ENCODE measurements at places on chromosomes 4 and X.

- no peak for DNase-seq
Observed at GRCh38 chrX:110853610-110854009, 58.0 kb upstream of the CHRDL1 start.

DNA sequence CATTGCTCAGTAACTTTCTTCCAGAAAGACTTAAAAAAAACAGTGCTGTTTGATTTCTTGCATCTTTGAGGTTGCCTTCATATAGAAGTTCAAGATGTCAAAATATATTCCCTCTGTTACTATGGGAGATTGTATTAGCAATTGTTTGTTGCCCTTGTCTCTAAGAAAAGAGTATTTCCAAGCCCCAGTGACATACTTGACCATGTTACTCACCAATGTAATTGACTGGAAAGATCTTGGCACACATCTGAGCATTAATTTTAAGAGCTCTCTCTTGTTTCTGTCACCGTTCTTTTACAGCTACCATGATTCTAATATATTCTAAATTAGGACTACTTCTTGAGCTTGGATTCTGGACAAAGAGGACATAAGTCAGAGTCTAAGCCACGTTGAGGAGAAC lies 902.7 kb upstream of the EPHA5 start:
- no peak for DNase-seq

DNA sequence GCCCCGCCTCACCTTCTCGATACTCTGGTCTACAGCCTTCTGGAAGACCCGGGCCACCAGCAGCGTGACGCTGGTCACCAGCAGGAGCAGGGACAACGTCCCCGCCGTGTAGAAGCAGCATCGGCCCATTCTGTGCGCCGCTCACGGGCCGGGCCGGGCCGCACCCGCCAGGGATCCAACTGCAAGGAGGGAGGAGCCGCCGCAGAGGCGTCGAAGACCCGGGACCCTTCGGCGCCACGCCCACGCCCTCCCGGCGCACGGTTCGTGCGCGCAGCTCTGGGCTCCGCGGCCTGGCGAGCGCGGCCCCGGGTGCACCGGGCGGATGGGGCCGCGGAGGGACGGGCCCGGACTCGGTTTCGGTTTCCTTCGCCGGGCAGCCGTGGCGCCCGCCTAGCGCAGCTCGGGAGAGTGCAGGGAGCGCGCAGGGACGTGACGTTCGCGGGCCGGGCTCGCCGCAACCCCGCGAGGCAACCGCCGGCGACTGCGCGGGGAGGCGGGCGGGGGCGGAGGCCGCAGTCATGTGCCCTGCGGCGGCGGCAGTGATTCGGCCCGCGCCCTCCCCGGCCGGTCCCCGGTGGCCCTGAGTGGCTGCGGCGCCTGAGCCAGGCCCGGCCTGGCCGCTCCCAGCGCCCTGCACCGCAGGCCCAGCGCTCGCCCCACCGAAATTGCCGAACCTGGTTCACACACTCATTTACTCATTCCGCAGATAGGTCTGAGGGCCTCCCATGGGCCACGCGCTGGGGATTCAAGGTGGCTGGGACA lies at the start of gene SCARB2:
SCARB2 (minus strand) TSS at position 410 of the 762 bp plus-strand sequence; CDS start at position 129, 281 bp downstream.
- peak; percentile 44 for DNase-seq

GRCh38 chrX:49178537-49178936 lies 6.8 kb downstream of the PLP2 start:
- DNase-seq = no peak

DNA sequence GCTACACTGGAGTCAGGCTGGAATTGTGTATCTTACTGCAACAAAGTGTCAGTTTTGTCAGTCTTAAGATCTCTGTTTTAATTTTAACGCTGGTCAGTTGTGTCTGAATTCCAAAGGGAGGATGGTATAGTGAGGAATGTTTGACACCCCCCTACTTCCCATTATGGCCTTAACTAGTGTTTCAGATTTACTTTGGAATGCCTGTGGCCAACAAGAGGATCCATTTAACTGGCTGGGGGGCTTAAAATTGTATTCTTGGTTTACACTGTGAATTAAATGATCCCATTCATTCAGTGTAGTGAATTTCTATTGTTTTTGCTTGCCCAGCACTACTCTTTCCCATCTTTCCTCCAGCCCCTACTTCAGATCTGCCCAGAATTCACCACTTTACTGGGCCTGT lies 75.8 kb upstream of the IQCM start:
- DNase-seq = no peak

- no peak for DNase-seq
Observed at GRCh38 chrX:129091097-129091496, 432.2 kb downstream of the SMARCA1 start.

- DNase-seq = no peak
Observed at GRCh38 chr4:74471264-74471663, 26.3 kb downstream of the AREG start.

- no peak for DNase-seq
Observed at GRCh38 chr4:122403861-122404260, 25.1 kb downstream of the ADAD1 start.

DNA sequence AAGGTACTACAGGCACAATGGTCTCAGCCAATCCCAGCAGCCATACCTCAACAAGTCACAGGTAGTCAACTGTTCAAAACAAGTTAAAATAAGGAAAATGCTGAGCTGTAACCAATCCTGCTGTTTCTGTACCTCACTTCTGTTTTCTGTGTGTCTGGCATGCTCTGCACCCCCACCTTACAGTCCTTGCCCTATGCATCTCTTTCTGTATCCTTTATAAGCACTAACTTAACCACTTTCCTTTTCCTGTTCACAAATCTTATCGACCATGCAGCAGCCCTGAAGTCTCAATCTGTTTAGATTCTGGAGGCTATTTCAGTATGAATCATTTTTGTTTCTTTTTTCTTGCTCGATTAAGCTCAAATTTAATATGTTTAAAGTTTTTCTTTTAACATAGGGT lies 12.5 kb upstream of the FAM13A start:
- no peak for DNase-seq

DNA sequence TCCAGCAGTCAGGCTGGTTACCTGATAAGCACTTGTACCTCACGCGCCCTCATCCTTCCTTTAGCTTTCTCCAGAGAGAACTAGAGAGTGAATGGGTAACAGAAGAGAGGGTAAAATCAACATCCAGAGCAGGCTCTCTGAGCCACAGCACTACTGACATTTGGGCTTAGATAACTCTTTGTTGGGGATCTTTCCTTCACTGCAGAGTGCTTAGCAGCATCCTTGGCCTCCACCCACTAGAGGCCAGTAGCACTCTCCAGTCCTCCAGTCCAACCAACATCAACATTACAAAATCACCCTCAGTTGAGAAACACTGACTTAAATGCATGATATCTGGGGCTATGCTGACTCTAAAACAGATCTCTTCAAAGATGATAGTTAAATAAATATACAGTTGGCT lies 220.7 kb downstream of the TACR3 start:
- DNase-seq = no peak

- DNase-seq = no peak
Observed at GRCh38 chr4:34412233-34412632, 1832.1 kb downstream of the ARAP2 start.

DNA sequence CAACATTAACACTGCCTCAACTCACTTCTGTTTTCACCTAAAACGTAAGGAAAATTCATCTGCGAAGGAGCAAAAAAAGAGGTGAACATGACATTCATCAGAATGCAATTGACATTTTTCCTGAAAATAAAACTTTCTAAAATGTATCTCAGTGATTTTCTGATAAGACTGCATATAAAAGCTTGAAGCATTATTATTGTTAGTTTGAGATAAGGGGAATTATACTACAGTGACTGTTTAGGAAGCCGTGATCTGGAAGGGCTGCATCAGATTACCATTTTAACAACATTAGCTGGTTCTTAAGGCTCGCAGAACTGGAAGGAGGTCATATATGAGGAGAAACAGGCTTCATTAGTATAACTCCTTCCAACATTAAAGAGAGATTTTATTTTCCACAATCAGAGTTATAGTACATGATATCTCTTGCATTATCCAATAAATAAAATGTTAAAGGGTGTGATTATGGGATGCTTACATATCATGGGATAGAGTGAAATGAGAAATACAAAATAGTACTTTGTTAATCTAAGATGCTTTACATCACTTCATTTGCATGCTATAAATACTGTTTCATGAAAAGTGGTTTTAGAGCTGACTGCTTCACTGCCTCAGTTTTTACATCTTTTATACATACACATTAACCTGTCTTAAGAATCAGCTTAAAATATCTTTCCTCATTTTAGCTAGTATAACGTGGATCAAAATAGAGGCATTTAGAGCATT lies 1820.1 kb upstream of the TENM3 start:
- no peak for DNase-seq

GRCh38 chrX:115895678-115896329 lies 274.7 kb upstream of the AGTR2 start:
- DNase-seq = no peak

DNA sequence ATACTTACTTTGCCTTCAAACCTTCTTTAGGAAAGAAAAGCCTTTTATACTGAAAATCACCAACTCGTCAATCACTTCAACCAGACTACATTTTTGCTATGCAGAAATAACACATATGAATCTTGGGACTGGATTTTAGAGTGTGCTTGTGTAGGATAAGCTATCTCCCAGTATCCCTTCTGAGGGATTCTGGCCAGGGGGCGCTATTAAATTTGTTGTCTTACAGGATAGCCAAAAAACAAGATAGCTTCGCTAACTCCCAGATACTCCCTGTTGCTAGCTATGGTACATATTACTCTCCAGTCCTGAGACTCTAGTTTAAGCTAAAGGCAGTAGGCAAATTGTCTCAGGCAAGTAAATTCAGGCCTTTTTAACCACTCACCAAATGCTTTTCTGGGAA lies 167.2 kb downstream of the LHFPL1 start:
- no peak for DNase-seq

GRCh38 chrX:117335209-117335608 lies 781.4 kb downstream of the KLHL13 start:
- DNase-seq = no peak

DNA sequence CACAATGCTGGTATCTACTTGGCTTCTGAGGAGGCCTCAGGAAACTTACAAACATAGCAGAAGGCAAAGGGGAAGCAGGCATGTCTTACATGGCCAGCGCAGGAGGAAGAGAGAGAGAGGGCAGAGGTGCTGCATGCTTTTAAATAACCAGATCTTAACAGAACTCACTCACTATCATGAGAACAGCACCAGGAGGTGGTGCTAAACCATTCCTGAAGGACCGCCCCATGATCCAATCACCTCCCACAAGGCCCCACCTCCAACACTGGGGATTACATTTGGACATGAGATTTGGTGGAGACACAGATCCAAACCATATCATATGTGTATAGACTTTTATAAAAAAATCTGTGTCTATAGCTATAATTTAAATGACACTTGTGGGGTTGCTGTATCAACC lies 48.6 kb upstream of the ERVMER34-1 start:
- DNase-seq = no peak

DNA sequence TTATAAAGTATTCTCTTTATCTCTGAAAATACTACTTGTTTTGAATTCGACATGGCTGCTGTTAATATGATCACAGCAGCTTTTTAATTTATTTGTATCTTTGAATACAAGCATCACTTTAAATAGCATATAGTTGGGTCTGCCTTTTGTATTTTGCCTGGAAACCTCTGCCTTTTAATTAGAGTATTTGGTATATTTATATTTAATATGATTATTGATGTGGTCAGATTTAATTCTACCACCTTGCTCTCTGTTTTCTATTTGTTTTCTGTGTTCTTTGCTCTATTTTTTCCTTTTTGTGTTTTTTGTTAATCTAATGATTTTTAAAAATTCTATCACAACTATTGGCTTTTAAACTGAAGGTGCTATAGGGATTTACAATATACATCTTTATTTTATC lies 21.7 kb downstream of the STK32B start:
- DNase-seq = no peak

DNA sequence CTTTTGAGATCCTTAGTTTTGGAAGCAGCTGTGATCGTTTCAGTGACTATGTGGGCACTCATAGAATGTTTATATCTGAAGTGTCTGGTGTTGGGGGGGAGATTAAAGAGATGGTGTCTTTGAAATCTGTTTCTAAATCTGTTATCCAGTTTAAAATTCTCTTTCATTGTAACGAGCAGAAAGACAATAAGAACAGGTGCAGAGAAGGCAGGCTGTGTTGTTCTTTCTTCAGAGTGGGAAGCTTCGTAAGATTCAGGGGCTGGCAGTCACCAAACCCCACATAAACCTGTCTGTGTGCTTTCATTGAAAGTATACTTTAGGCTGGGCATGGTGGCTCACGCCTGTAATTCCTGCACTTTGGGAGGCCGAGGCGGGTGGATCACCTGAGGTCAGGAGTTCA lies 16.3 kb upstream of the DHRSX start:
- no peak for DNase-seq

- no peak for DNase-seq
Observed at GRCh38 chrX:155998761-155999510, 1.4 kb downstream of the IL9R start.

GRCh38 chrX:115284877-115285276 lies 4.6 kb upstream of the LUZP4 start:
- no peak for DNase-seq

- DNase-seq = no peak
Observed at GRCh38 chrX:136061696-136062095, 76.5 kb downstream of the SLC9A6 start.

GRCh38 chr4:114017120-114017917 lies 37.9 kb upstream of the ARSJ start:
- DNase-seq = no peak

GRCh38 chrX:13620207-13620606 lies 32.7 kb upstream of the TCEANC start:
- DNase-seq = no peak

DNA sequence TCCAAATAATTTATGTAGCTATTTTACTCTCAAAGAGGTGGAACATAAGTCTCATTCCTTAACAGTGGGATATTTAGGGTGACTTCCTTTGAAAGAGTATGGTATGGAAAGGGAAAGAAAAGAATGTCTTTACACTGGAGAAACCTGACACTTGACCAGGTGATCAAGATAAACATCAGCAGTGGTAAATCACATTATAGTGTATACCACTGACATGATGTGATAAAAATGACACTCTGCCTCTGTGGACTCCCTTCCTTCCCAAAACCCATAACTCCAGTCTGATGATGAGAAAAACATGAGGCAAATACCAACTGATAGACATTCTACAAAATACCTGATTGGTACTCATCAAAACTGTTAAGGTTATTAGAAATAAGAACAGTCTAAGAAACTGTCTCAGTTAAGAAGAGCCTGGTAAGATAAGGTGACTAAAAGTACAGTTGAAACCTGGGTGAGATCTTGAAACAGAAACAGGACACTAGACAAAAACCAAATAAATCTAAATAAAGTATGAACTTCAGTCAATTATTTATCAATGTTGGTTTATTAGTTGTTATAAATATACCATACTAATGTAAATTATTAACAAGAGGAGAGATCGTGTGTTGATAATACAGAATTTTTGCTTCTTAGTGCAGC lies 144.2 kb upstream of the PCDH18 start:
- DNase-seq = no peak

DNA sequence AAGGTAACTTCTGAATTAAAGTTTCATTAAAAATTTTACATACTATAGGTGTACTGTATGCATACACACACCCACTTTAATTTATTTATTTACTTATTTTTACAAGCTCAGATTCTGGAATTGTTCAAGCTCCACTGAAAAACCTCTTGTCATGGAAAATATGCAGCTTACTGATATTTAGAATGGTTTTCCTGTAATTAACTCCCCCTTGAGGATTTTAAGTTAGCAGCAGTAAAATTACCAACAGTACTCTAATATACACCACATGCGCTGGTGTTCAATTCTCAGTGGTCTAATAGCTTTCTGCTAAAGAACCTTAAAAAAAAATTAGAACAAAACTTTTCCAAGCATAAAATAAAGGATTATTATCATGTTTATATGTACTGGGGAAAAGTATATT lies 12.0 kb downstream of the MAB21L2 start:
- DNase-seq = no peak

- no peak for DNase-seq
Observed at GRCh38 chr4:158710814-158711213, 12.4 kb downstream of the PPID start.

GRCh38 chrX:154402622-154403127 lies 4.5 kb downstream of the RPL10 start:
- no peak for DNase-seq

All from stimulated activated CD8-positive, alpha-beta memory T cell treated with anti-CD3 and anti-CD28 coated beads, Interleukin-4, amount 100 ng/mL, for 4 hours (primary cell).